ENCODE measurements at places on chromosomes 12 and 14.

DNA sequence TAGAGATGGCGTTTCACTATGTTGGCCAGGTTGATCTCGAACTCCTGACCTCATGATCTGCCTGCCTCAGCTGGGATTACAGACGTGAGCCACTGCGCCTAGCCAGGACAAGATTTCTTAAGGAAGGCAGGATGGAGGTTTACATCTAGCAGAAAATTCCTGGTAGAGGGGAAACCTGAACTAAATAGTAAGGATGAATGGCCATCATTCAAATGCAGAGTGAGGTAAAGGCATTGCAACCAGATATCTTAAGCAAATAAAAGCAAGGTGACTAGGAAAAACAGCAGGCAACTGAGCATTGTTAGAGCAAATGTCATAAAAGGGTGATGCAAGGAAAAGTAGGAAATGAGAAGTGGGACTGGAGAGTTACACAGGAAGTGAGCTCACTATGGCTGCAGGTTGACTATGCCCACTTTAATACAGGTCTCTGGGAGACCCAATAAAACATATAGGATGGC, 133.0 kb downstream of the SOX5 start:
- DNase-seq, result no peak

GRCh38 chr12:91422811-91423692, 240.4 kb upstream of the DCN start:
- no peak for DNase-seq

DNA sequence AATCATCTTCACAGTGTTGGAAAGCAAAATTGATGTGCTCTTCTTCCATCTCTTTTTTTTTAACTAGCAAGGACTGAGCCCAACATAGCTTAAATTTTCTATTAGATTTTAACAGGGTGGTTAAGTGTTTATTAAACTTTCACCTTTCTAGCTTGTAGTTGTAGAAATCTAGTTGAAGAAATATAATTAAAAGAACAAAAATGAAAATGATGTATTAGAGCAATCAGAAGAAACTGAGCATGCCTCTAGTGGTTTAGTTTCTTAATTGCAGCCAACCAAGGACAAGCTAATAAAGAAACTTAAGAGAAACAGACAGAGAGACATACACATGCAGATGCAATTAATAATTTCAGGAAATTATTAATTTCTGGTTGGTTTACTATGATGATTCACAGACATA, 673.0 kb upstream of the LMO3 start:
- no peak for DNase-seq

GRCh38 chr14:92105893-92106142, 564 bp downstream of the ATXN3 start:
- no peak for DNase-seq

DNA sequence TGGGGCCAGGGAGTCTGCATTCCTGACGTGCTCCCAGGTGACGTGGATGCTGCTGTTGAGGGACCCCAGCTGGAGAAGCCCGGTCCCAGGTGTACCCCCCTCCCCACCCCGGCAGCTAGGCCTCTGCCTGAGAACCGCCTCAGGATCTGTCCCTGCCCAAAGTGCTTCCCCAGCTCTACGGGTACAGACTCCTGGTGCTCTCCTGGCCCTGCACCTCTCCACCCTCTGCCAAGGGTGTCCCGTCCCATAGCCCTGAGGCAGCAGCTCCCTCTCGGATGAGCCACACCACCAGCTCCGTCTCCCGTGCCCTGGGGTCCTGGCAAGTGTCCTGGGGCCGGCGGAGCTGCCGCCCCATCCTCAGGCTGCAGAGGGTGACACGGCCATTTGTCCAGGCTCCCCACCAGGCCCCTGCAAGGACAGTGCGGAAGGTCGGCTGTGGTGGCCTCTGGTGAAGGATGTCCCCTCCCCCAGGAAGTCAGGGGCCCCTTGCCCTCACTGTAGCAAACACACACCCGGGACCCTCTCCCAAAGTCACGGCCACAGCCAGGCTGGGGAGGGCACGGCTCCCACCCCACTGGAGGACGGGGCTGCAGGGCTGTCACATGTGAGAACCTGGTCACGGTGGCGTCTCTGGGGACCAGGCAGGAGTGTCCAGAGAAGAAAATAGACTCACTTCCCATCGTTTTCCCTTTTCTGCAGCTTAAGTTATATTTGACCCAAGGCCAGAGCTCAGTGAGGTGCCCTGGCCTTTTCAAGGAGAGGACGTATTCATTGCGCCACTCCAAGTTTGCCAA, 74.4 kb upstream of the FBRSL1 start:
- no peak for DNase-seq

DNA sequence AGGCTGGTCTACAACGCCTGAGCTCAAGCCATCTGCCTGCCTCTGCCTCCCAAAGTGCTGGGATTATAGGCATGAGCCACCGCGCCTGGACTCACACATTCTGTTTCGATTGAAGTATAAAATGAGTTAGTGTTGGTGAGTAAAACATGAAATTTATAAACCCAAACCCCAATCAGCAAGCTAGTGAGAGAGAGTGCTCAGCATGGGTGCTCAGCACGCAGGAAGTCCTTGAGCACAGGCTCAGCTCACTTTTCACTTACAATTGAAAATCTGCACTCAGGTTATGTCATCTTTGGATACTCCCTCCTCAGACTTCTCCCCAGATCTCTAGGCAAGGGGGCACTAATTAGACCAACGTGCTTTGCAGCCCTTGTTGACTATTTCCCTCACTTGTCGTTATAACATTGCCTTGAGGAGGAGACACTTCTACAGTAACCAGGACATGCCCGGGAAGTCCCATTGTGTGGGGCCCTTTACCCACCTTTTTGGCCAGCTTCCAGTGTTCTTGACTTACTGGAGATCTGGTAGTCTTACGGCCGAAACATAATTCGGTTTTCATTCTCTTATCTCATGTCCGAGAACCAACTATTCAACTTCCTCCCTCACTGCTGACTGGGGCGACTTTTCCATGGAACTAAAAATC, 68.5 kb upstream of the AMN1 start:
- DNase-seq, result no peak

DNA sequence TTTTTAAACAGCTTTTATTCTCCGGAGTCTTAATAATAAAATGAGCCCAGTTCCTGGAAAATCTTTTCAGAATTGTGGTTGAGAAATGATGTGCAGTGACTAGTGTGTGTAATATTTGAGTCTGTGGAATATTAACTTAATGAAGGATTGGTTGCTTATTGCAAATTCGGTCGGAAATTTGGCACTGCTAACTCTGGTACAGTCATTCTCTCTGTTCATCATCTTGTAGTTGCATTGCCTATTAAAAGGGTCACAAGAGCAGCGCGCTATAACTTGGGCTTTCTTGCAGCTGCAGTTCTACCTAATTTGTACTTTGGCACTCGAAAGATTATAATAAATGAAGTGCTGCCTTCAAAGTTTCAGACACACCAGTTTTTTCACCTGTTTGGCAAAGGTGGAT, 146.0 kb downstream of the FLRT2 start:
- no peak for DNase-seq

- no peak for DNase-seq
Measured at GRCh38 chr12:107544937-107545336, 140.7 kb upstream of the PWP1 start.

GRCh38 chr14:71554959-71555612, 377.1 kb upstream of the RGS6 start:
- DNase-seq, result no peak
